ENCODE measurements at places on chromosomes 11 and 22. TPM values are rescaled to one million over a fixed set of nuclear protein-coding genes. Genes with fewer than 3 reads are reported as not detected.

The DHCR7 gene
- 2.2 TPM for polyA plus RNA-seq

DNA sequence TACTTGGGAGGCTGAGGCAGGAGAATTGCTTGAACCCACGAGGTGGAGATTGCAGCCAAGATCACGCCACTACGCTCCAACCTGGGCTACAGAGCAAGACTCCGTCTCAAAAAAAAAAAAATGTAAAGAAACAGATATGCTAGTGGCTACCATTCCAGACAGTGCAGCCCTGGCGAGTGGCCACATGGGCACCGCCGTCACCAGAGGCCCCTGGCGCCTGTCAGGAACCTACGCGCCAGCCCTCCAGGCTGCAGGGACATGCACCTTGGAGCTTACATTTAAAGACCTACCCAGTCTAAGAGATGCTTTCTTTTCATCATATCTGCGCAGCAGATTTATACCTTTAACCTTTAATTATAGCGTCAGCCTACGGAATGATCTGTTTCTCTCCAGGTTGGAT, 37.2 kb upstream of the IGSF9B start:
- no peaks in the 10 kb centered on the region for H3K36me3 ChIP-seq
- no peak overlapping the region for H3K27ac ChIP-seq
- H3K4me3 ChIP-seq = no peak overlapping the region
- DNase-seq = no peak
- no peaks in the 10 kb centered on the region for H3K4me1 ChIP-seq

The C11orf16 gene
- polyA plus RNA-seq = not detected

DNA sequence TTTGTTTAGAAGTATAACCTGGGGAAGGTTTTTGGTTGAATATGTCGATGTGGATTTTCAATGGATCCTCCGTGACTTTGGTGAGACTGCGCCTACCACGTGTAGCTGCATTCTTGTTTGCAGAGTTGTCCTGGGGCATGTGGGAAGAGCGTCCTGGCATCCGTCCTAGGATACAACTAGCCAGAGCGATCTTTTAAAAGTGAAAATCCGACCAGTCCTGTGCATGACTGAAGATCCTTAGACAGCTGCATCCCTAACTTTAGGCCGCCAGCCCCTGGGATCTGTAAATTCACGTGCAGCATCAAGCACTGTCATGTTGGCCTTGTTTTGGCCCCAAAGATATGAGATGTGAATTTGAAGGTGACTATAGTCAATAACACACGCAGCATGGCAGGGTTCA, 22.4 kb upstream of the THY1 start:
- H3K4me1 ChIP-seq = no peaks in the 10 kb centered on the region
- no peaks in the 10 kb centered on the region for H3K27me3 ChIP-seq
- DNase-seq = no peak
- no peak overlapping the region for H3K4me3 ChIP-seq

GRCh38 chr11:63958008-63958407, 16.4 kb upstream of the COX8A start:
- H3K27me3 ChIP-seq = no peaks in the 10 kb centered on the region
- DNase-seq = no peak
- no peak overlapping the region for H3K4me3 ChIP-seq
- no peaks in the 10 kb centered on the region for H3K4me1 ChIP-seq
- no peak overlapping the region for H3K27ac ChIP-seq
- H3K36me3 ChIP-seq = peaks cover 36% of the 10 kb centered on the region

- H3K27me3 ChIP-seq = no peaks in the 10 kb centered on the region
- H3K4me3 ChIP-seq = no peak overlapping the region
- DNase-seq = no peak
- H3K27ac ChIP-seq = no peak overlapping the region
- H3K4me1 ChIP-seq = no peaks in the 10 kb centered on the region
Measured at GRCh38 chr11:82831364-82831763, 68.9 kb downstream of the PRCP start.

DNA sequence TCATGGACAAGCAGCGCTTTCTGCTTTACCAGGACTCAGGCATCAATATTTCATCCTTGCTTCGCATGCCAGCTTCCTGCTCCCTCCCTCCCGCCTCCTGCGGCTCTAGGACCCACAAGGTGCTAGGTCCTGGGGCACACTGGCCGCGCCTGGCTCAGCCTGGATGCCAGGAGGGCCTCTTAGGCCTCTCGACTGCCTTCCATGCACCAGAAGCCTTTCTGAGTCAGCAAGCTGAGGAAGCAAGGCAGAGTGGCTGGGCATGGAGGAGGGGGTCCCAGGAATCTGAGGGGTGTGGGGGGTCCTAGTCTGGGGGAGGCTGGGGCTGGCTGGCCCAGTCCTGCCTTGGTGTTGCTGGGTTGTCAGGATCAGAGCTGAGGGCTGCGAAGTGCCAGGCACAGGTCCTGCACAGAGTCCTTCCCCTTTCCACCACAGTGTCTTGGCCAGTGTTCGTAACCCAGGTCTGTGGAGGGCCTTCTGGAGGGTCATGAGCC, 61.0 kb upstream of the THY1 start:
- no peak overlapping the region for H3K27ac ChIP-seq
- H3K27me3 ChIP-seq = no peaks in the 10 kb centered on the region
- no peak for DNase-seq
- H3K4me3 ChIP-seq = no peak overlapping the region

DNA sequence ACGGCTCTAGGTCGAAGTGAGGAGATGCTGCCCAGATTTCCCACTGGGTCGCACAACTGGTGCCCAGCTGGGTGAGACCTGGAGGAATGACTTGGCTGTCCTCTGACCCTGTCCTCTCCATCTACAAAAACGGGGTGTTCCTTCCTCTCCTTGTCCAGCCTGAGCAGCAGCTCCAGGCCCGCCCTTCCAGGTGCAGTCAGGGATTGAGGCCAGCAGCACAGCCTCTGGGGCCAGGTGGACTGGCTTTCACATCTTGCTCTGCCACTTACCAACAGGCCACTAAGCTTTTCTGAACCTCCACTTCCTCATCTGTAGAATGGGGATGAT, 91.7 kb upstream of the LMO1 start:
- H3K36me3 ChIP-seq = no peaks in the 10 kb centered on the region
- no peak overlapping the region for H3K27ac ChIP-seq
- DNase-seq = no peak
- H3K4me3 ChIP-seq = no peak overlapping the region

The TUBA8 gene
- polyA plus RNA-seq = 2.1 TPM

The TESMIN gene
- 2.6 TPM for polyA plus RNA-seq

- no peaks in the 10 kb centered on the region for H3K27me3 ChIP-seq
- no peaks in the 10 kb centered on the region for H3K36me3 ChIP-seq
- no peak for DNase-seq
- H3K27ac ChIP-seq = no peak overlapping the region
Measured at GRCh38 chr11:8069771-8070170, 11.2 kb upstream of the TUB start.

- H3K4me3 ChIP-seq = no peak overlapping the region
- H3K4me1 ChIP-seq = no peaks in the 10 kb centered on the region
- H3K27ac ChIP-seq = no peak overlapping the region
- no peaks in the 10 kb centered on the region for H3K36me3 ChIP-seq
- no peaks in the 10 kb centered on the region for H3K27me3 ChIP-seq
Measured at GRCh38 chr22:45885941-45886395, 91.0 kb downstream of the WNT7B start.

The PNPLA5 gene
- not detected for polyA plus RNA-seq

- H3K27ac ChIP-seq = no peak within 1 kb of the TSS
- H3K27me3 ChIP-seq = no peaks in the 10 kb centered on the region
- no peaks in the 10 kb centered on the region for H3K36me3 ChIP-seq
- peaks cover 15% of the 10 kb centered on the region for H3K4me1 ChIP-seq
- no peak for DNase-seq
Measured at GRCh38 chr22:22887621-22888503, at the start of gene IGLL5. IGLL5 (plus strand) TSS chr22:22887816; CDS start chr22:22888054, 238 bp downstream.

DNA sequence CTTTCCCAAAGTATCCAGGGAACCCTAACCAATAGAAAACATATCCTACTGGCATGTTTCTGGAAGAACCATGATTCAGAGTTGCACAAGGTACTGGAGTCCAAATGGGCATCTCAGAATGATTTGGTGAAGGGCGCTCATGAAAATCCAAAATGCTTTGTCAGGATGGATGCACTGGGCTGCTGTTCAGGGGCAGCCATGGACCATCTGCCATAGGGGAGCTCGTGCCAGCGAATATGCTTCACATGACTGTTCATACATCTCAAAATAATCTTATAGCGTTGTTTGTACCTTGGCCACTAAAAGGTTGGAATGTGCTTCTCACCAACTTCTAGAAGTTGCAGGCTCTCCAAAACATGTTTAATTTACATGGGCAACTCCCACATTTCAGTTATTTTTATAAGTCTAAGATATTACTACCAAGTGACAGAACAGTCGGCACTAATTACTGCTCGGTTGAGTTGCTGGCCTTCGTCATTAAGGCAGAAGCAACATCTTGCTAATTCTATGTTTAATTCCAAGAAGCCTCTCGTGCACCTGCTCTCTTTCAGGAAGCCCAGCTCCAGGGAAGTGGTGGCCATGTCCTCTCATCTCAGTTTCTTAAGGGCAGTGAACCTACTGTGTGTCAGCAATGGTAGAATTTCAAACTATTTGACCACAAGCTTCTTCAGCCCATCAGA, 1497.7 kb downstream of the TBC1D22A start:
- no peaks in the 10 kb centered on the region for H3K27me3 ChIP-seq
- no peaks in the 10 kb centered on the region for H3K4me1 ChIP-seq
- no peak for DNase-seq
- no peak overlapping the region for H3K4me3 ChIP-seq
- no peaks in the 10 kb centered on the region for H3K36me3 ChIP-seq

The ADM gene
- 569 TPM for polyA plus RNA-seq

The VSIG10L2 gene
- polyA plus RNA-seq = not detected

DNA sequence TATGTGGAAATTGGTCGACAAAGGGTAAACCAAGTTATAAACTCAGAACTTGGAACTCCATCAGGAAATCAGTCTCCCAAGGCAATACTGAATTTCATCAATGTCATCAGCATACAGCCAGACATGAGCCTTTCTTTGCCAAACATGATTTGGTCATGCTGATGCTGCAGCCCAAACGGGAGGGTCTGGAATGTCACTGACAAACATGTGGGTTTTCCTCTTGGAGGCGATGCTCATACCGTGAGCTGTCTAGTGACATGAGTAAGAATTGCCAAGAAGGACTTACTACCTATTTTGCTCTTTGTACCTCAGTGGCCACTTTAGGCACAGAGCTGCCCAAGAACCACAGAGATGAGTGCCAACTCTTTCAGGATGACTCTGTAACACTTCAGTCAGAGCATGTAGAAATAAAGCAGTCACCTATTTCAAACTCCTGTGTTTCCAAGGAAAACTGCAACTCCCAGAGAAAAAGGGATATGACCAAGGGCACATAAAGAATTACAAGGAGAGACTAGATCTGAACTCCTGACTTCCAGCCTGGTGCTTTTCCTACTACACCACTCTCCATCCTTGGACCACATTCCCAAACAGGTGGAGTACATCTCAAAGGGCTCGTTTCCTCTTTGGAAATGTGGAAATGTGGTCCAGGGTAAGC, 24.3 kb upstream of the MRGPRX2 start:
- no peak overlapping the region for H3K4me3 ChIP-seq
- no peaks in the 10 kb centered on the region for H3K36me3 ChIP-seq
- H3K27ac ChIP-seq = no peak overlapping the region
- no peaks in the 10 kb centered on the region for H3K27me3 ChIP-seq
- H3K4me1 ChIP-seq = no peaks in the 10 kb centered on the region

GRCh38 chr11:43917851-43918250, 24.6 kb upstream of the C11orf96 start:
- H3K27ac ChIP-seq = no peak overlapping the region
- H3K27me3 ChIP-seq = no peaks in the 10 kb centered on the region
- H3K4me1 ChIP-seq = no peaks in the 10 kb centered on the region
- DNase-seq = no peak

DNA sequence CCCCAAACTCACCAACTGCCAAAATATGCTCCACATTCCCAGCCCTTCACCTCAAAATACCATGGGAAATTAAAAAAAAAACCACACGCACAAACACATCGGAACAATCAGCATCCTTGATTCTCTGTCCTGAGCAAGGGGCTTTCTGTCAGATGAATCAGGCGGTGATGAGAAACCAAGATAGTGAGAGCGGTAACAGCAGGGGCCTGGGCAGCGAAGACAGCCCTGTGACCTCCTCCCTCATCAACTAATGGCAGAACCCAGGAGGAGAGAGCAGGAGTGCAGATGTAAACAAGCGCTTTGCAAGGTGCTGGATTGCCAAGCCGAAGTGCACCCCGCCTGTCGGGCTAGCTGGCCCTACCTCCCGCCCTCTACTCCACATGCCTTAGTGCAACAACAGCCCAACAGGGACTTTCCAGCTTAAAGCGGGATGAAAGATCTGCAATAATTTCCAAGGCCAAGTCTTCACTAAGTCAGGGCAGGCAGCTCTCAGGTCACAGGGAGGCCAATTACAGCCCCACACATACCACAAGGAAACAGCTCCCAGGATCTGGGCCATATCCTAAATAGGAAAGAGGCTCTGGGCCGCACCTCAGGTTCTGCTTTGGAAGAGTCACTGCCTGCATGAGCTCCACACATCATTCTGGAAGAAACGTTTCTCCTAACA, 72.2 kb upstream of the BID start:
- no peak overlapping the region for H3K27ac ChIP-seq
- H3K36me3 ChIP-seq = no peaks in the 10 kb centered on the region
- no peaks in the 10 kb centered on the region for H3K4me1 ChIP-seq
- H3K27me3 ChIP-seq = no peaks in the 10 kb centered on the region

GRCh38 chr11:118705791-118706545, 26.5 kb upstream of the TREH start:
- H3K4me3 ChIP-seq = no peak overlapping the region
- no peak overlapping the region for H3K27ac ChIP-seq
- H3K4me1 ChIP-seq = peaks cover 51% of the 10 kb centered on the region

GRCh38 chr11:75505916-75506692, 19.6 kb downstream of the GDPD5 start:
- H3K4me3 ChIP-seq = no peak overlapping the region
- no peak for DNase-seq
- H3K27me3 ChIP-seq = no peaks in the 10 kb centered on the region
- H3K36me3 ChIP-seq = no peaks in the 10 kb centered on the region

- no peak for DNase-seq
- H3K36me3 ChIP-seq = no peaks in the 10 kb centered on the region
- no peaks in the 10 kb centered on the region for H3K4me1 ChIP-seq
- H3K27me3 ChIP-seq = no peaks in the 10 kb centered on the region
Measured at GRCh38 chr11:117621226-117621625, 175.8 kb downstream of the DSCAML1 start.

- no peak for DNase-seq
- H3K27me3 ChIP-seq = no peaks in the 10 kb centered on the region
- H3K4me3 ChIP-seq = no peak overlapping the region
- H3K27ac ChIP-seq = no peak overlapping the region
- no peaks in the 10 kb centered on the region for H3K36me3 ChIP-seq
Measured at GRCh38 chr11:84471501-84471900, 1155.6 kb downstream of the DLG2 start.

The PANX3 gene
- not detected for polyA plus RNA-seq

The UPK3A gene
- polyA plus RNA-seq = 6.0 TPM

GRCh38 chr22:30408388-30409102, 11.7 kb downstream of the SEC14L2 start:
- no peak overlapping the region for H3K27ac ChIP-seq
- no peak for DNase-seq
- no peaks in the 10 kb centered on the region for H3K36me3 ChIP-seq
- H3K4me1 ChIP-seq = no peaks in the 10 kb centered on the region
- no peak overlapping the region for H3K4me3 ChIP-seq
- H3K27me3 ChIP-seq = no peaks in the 10 kb centered on the region

The UCP3 gene
- polyA plus RNA-seq = 2.8 TPM

DNA sequence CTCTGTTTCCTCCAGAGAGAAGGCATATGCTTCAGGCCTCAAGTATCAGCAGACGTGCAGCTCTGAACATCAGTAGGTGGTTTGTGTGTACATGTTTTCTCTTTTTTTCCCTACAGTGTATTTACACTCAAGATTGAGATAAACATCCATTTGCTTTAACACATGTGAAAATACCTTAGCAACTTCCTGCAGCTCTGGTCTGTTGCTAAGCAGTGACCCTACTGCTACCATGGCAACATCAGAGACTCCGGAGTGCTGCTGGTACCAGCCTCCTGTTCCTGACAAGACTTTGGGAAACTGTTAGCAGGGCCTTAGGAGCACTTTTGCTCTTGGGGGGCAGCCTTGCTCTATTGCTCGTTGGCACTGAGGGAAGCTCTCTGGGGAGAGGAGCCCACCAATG, 221.2 kb upstream of the PLET1 start:
- H3K4me3 ChIP-seq = no peak overlapping the region

Data from CD14-positive monocyte (primary cell).